ENCODE measurements at places on chromosomes 16 and 17.

DNA sequence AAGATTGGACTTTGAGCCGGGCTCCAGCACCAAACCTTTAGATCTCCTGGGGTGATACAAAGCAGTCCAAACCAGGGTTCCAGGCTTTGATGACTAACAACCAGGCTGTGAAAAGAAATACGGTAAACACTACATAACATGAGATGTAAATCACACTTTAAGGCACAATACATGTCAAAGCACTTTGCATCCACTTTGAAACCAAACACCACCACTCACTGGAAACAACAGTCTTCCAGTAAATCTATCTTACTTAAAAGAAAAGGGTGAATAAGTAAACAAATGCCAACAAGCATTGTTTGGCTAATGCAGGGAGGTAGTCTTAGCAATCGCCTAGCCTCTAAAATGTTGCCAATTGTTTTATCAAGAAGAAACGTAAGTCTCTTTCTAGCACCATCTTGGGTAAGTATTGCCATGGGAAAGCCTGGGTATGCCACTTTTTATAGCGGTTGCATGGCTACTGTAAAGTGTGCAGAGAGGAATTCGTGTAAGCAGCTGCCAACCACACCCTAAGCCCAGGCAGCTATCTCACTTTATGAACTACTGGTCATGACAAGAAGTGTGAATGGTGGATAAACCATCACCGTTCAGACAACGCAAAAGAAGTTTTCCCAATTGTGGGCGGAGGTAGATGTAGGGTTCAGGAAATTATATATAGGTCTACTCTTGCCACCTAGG, 267.4 kb upstream of the PSMD7 start:
- peaks cover 21% of the 10 kb centered on the region for H3K4me1 ChIP-seq
- no peak overlapping the region for H3K27ac ChIP-seq
- H3K4me3 ChIP-seq = no peak overlapping the region

DNA sequence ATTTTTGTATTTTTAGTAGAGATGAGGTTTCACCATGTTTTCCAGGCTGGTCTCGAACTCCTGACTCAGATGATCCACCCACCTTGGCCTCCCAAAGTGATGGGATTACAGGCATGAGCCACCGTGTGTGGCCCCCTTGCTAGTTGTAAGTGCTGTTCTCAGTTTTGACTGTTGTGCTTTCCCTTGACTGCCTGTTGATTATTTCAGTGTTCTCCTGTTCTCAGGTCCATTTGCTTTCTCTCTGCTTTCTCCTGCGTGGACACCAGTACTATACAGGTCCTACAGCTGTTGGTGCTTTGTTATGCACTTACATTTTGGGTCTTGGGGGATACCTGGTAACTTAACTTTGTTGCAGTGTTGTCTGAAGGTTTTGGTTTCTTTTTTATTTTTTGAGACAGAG, 8.2 kb downstream of the CASC3 start:
- no peak for DNase-seq
- H3K27ac ChIP-seq = no peak overlapping the region
- no peaks in the 10 kb centered on the region for H3K4me1 ChIP-seq
- H3K4me3 ChIP-seq = no peak overlapping the region
- H3K36me3 ChIP-seq = peaks cover 72% of the 10 kb centered on the region
- H3K27me3 ChIP-seq = no peaks in the 10 kb centered on the region

- no peak for DNase-seq
- H3K36me3 ChIP-seq = no peaks in the 10 kb centered on the region
- no peaks in the 10 kb centered on the region for H3K4me1 ChIP-seq
Observed at GRCh38 chr16:12123462-12123861, 146.9 kb downstream of the SNX29 start.

- H3K27me3 ChIP-seq = no peaks in the 10 kb centered on the region
- H3K36me3 ChIP-seq = peaks cover 28% of the 10 kb centered on the region
- no peak overlapping the region for H3K27ac ChIP-seq
- no peak for DNase-seq
- peaks cover 12% of the 10 kb centered on the region for H3K4me1 ChIP-seq
Observed at GRCh38 chr16:49643429-49644144, 212.3 kb downstream of the ZNF423 start.

DNA sequence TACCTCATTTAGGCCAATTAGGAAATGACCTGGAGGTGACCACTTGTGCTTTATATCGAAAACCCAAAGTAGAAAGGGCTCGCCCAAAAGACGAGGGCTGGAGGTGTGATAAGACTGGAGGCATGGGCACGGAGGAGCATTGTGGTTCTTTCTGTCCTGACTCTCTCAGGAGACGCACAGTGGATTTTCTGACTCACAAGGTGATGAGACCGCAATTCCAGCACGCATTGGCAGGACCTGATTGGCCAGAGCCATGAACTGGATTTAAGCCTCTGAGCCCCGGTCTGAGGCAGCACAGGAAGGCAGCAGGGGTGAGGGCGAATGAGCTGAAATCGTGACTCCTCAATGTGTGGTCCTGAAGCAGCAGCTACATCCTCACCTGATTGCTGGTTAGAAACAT, 559.1 kb upstream of the SALL1 start:
- H3K27ac ChIP-seq = no peak overlapping the region
- no peaks in the 10 kb centered on the region for H3K27me3 ChIP-seq
- no peaks in the 10 kb centered on the region for H3K4me1 ChIP-seq
- no peaks in the 10 kb centered on the region for H3K36me3 ChIP-seq
- no peak overlapping the region for H3K4me3 ChIP-seq

GRCh38 chr16:22375117-22375962, 921 bp upstream of the CDR2 start:
- H3K4me3 ChIP-seq = peak overlapping the region; percentile 86
- H3K4me1 ChIP-seq = peaks cover 2% of the 10 kb centered on the region
- H3K27me3 ChIP-seq = no peaks in the 10 kb centered on the region
- no peak for DNase-seq

- H3K4me3 ChIP-seq = no peak overlapping the region
- H3K36me3 ChIP-seq = peaks cover 2% of the 10 kb centered on the region
- no peaks in the 10 kb centered on the region for H3K4me1 ChIP-seq
- no peak overlapping the region for H3K27ac ChIP-seq
Observed at GRCh38 chr16:47644661-47645060, 183.5 kb downstream of the PHKB start.

GRCh38 chr17:63841350-63842172, 924 bp downstream of the SMARCD2 start:
- DNase-seq = no peak
- no peak overlapping the region for H3K27ac ChIP-seq
- no peaks in the 10 kb centered on the region for H3K4me1 ChIP-seq

DNA sequence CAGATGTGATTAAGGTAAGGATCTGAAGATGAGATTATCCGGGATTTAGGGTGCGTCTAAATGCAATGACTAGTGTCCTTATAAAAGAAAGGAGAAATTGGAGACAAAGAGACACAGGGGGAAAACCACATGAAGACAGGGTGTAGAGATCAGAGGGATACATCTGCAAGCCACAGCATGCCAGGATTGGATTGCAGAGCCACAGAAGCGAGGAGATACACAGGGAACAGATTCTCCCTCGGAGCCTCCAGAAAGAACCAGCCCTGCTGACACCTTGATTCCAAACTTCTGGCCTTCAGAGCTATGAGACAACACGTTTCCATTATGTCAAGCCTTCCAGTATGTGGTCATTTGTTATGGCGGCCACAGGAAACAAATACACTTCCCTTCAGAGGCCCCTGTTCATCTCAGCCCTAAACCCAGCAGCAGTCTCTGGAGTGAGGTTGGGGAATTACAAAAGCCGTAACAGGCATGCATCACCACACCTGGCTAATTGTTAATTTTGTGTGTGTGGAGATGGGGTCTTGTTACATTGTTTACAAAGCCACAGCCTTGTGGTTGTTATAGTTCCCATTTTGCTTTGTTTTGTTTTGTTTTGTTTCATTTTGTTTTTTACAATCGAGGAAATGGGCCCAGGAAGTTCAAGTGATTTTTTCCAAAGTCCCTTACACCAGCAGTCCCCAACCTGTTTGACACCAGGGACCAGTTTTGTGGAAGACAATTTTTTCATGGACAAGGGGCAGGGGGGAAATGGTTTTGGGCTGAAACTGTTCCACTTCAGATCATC, 51.6 kb upstream of the LYRM9 start:
- no peak for DNase-seq
- H3K27ac ChIP-seq = no peak overlapping the region
- H3K4me3 ChIP-seq = no peak overlapping the region
- peaks cover 4% of the 10 kb centered on the region for H3K4me1 ChIP-seq
- no peaks in the 10 kb centered on the region for H3K27me3 ChIP-seq

GRCh38 chr17:3836551-3836950, 9.5 kb downstream of the NCBP3 start:
- H3K4me1 ChIP-seq = no peaks in the 10 kb centered on the region
- DNase-seq = no peak
- H3K27me3 ChIP-seq = no peaks in the 10 kb centered on the region

GRCh38 chr17:31068291-31068690, 26.5 kb upstream of the NF1 start:
- DNase-seq = peak; percentile 82
- H3K27me3 ChIP-seq = no peaks in the 10 kb centered on the region
- no peaks in the 10 kb centered on the region for H3K36me3 ChIP-seq
- no peak overlapping the region for H3K4me3 ChIP-seq
- no peaks in the 10 kb centered on the region for H3K4me1 ChIP-seq
- no peak overlapping the region for H3K27ac ChIP-seq

DNA sequence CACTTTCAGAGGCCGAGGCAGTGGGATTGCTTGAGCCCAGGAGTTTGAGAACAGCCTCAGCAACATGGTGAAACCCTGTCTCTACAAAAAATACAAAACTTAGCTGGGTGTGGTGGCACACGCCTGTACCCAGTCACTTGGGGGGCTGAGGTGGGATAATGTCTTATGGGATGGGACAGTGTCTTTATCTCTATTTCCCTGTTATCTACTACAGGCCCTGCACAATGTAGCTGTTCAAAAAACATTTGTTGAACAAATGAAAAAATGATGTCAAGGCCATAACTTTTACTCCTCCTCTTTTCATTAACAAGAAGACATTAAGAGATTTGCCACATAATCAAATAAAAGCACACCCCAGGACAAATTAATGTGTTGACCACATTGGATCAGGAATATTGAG, 13.8 kb downstream of the TUBG1 start:
- H3K4me3 ChIP-seq = no peak overlapping the region
- H3K27ac ChIP-seq = no peak overlapping the region
- no peaks in the 10 kb centered on the region for H3K36me3 ChIP-seq
- no peak for DNase-seq

- H3K36me3 ChIP-seq = peaks cover 18% of the 10 kb centered on the region
- peak; percentile 37 for DNase-seq
- no peaks in the 10 kb centered on the region for H3K27me3 ChIP-seq
- no peak overlapping the region for H3K27ac ChIP-seq
Observed at GRCh38 chr16:608019-608418, 18.2 kb downstream of the RAB40C start.

- no peaks in the 10 kb centered on the region for H3K27me3 ChIP-seq
- H3K27ac ChIP-seq = no peak overlapping the region
- no peaks in the 10 kb centered on the region for H3K36me3 ChIP-seq
- DNase-seq = no peak
- H3K4me3 ChIP-seq = no peak overlapping the region
Observed at GRCh38 chr17:43616852-43617251, 44.9 kb downstream of the MEOX1 start.

GRCh38 chr16:48381201-48381600, 4.0 kb downstream of the SIAH1 start:
- no peak for DNase-seq
- no peak overlapping the region for H3K4me3 ChIP-seq
- no peak overlapping the region for H3K27ac ChIP-seq
- H3K4me1 ChIP-seq = peaks cover 13% of the 10 kb centered on the region
- H3K27me3 ChIP-seq = no peaks in the 10 kb centered on the region
- peaks cover 2% of the 10 kb centered on the region for H3K36me3 ChIP-seq

DNA sequence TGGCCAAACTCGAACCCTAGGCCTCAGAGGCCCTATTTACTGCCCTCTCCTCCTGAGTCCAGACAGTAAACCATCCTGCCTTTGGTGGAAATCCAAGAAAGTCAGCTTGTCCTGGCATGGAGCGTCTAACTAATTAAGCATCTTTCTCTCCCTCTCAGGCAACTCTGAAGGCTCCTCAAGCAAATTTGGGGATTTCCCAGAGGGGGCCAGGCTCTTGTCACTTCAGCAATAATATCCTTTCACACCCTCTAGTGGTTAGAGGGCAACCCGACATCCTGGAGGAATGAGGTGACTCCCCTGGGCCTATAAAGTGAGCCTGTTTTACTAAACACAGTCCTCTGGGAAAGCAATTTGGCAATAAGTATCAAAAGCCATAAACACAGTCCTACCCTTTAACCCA, 60.4 kb downstream of the NOG start:
- no peaks in the 10 kb centered on the region for H3K36me3 ChIP-seq
- no peak overlapping the region for H3K4me3 ChIP-seq
- H3K4me1 ChIP-seq = no peaks in the 10 kb centered on the region
- no peaks in the 10 kb centered on the region for H3K27me3 ChIP-seq
- DNase-seq = peak; percentile 86

- H3K36me3 ChIP-seq = peaks cover 16% of the 10 kb centered on the region
- no peak overlapping the region for H3K27ac ChIP-seq
- H3K27me3 ChIP-seq = no peaks in the 10 kb centered on the region
- DNase-seq = no peak
Observed at GRCh38 chr16:51242296-51242994, 91.4 kb upstream of the SALL1 start.

GRCh38 chr17:75845933-75846691, 1.9 kb upstream of the UNC13D start:
- peak; percentile 53 for DNase-seq
- H3K36me3 ChIP-seq = peaks cover 53% of the 10 kb centered on the region
- no peaks in the 10 kb centered on the region for H3K27me3 ChIP-seq
- no peaks in the 10 kb centered on the region for H3K4me1 ChIP-seq

DNA sequence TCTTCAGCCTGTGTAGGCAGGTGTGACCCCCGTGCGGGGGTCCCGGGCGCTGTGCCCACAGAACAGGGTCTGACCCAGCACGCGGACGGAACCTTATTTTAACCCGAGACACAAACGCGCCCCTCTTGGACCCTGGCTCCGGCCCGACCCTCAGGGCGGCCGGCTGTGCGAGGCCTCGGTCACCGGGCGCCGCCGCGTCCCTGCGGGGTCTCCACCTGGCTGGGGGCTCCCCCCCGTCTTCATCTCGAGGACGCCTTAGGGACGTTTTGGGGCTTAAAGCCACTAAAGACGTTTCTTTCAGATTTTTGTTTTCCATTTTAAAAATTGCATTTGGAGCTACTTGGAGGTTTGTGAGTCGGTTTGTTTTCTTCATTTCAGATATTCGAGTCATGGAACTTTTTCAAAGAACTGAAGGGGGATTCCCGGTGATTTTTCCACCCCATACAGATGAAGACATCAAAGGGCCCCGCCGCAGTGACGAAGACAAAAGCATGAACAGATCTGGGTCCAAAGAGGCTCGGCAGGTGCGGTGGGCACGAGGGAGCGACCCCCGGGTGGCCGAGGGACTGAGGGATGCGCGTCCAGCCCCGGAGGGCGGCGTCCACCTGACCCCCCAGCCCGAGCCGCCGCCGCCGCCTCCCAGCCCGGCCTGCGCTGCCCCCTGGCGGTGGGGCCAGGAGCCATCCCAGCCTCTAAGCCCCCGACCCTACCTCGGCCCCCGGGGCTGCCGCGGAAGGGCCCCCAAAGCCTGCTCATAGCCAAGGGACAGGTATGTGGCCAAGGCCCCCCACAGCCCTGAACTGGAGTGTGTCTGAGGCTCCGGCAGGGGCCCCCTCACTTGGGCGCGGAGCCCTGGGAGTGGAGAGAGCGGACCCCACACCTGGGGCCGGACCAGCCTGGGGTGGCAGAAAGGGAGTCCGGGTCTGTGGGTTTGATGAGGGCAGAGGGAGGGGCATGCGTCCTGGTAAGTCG, 3.8 kb upstream of the CD7 start:
- H3K36me3 ChIP-seq = no peaks in the 10 kb centered on the region
- peak; percentile 75 for DNase-seq
- no peak overlapping the region for H3K4me3 ChIP-seq
- no peaks in the 10 kb centered on the region for H3K27me3 ChIP-seq

- no peaks in the 10 kb centered on the region for H3K27me3 ChIP-seq
- no peak for DNase-seq
- no peaks in the 10 kb centered on the region for H3K4me1 ChIP-seq
- H3K36me3 ChIP-seq = peaks cover 24% of the 10 kb centered on the region
- H3K4me3 ChIP-seq = no peak overlapping the region
Observed at GRCh38 chr17:49729069-49729468, 21.3 kb upstream of the SLC35B1 start.
